Hepatocyte (in vitro differentiated cells): ENCODE measurements at places on chromosomes 5 and 9.

GRCh38 chr5:98187945-98188344 lies 585.5 kb upstream of the RGMB start:
- no peak for DNase-seq

- no peak for DNase-seq
Measured at GRCh38 chr5:147559749-147560148, 49.9 kb upstream of the DPYSL3 start.

- DNase-seq = peak; percentile 30
Measured at GRCh38 chr5:123371575-123372179, 51.5 kb downstream of the CEP120 start.

GRCh38 chr5:53490747-53491146 lies 10.3 kb downstream of the FST start:
- DNase-seq = no peak

DNA sequence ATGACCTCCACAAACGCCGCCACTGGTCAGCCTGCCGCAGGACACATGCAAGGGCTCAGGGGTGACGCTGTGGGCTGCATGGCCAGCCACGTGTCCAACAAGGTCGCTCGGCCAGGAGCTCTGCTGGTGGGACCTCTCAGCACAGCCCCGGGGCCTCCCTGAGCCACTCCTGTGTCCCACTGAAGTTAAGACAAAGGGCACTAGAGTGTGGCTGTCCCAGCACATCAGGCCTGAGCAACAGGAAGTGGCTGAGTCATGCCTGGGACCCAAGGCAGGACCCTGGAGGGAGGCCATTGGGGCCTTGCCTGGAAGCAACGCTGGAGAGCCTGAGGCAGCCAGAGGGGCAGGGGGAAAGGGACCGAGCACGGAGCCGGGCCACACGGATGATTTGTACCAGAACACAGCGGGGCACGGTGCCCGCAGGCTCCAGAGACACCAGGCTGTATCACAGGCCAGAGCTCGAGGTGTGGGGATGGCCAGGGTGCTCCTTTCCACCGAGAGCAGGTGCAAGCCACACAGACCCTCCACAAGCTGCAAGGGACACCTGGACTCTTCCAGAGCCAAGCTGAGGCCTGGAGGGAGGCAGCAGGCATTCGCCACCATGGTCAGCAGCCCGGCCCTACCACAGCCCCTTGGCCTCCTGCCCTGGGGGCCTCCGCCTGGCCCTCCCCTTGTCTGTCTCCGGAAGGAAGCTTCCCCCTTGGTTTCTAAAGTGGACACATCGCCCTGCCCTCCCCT lies 6.5 kb upstream of the TMEM210 start:
- no peak for DNase-seq

GRCh38 chr9:126122901-126123616 lies 203.6 kb upstream of the MVB12B start:
- DNase-seq = peak; percentile 1

- peak; percentile 16 for DNase-seq
Measured at GRCh38 chr5:91026466-91026865, 356.7 kb downstream of the ARRDC3 start.

- no peak for DNase-seq
Measured at GRCh38 chr5:180283026-180283615, 8.8 kb downstream of the MAPK9 start.

GRCh38 chr9:127935765-127936221 lies 1.9 kb downstream of the DPM2 start:
- DNase-seq = no peak

DNA sequence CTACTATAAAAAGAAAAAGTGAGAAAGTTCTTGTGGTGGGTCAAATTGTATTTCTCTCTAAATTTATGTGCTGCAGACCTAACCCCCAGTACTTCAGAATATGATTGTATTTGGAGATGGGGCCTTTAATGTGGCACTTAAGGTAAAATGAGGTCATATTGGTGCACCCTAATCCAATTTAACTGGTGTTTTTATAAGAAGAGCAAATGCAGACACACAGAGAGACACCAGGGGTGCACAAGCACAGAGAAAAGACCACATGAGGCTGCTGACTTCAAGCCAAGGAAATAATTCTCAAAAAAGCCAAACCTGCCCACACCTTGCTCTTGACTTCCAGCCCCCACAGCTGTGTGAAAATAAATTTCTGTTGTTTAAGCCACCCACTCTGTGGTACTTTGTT lies 80.2 kb upstream of the HTR4 start:
- no peak for DNase-seq

GRCh38 chr5:160044967-160045366 lies 36.0 kb downstream of the TTC1 start:
- no peak for DNase-seq

DNA sequence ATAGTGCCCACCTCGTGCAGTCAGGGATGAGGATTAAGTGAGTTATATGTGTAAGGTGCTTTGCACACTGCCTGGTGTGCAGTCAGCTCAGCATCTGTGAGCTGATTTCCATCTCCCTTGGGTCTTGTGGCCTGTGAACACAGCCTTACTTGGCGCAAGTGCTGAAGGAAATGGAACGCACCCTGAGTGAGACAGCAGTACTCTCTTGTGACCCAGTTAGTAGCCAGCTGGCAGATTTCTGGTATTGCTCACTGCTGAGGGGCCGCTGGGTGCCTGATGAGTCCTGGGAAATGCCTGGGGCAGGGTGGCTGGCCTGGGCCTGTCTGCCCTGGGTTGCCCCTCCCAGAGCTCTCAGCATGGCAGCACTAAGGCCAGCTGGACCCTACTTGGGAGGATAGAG lies 90.9 kb upstream of the BOD1 start:
- no peak for DNase-seq

DNA sequence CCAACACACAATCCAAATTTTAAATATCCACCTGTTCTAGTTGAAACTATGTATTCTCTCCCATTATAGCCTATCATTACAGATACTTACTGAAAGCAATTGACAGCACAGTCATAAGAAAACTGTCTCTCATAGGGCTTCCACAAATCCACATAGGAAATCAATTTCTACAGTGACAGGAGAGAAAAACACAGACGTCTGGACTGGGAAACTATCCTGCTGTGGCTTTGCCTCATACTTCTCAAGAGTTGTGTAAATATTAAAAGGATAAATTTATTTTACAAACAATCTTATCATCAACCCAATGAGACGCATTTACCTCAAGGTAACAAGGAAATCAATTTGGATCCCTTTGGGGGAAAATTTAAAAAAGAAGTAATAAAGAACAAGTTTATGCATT lies 517.5 kb downstream of the EFNA5 start:
- DNase-seq = no peak

DNA sequence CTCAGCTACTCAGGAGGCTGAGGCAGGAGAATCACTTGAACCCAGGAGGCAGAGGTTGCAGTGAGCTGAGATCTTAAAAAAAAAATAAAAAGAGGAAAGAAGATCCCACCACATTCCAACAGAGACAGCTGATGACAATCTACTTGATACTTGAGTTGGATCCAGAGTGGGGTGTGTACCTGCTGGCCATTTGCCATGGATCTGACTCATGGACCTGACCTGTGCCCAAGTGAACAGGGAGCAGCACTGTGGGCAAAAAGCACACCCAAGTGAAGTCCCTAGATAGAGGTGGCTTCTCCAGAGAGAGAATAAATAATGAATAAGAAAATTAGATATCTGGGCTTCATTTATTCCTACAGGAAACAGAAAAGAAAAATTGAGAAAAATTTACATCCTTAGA lies 81.2 kb upstream of the MIER3 start:
- peak; percentile 24 for DNase-seq

GRCh38 chr5:151348789-151349188 lies 1.4 kb upstream of the SLC36A2 start:
- DNase-seq = no peak

- no peak for DNase-seq
Measured at GRCh38 chr9:115263371-115264075, 145.6 kb upstream of the TNC start.

DNA sequence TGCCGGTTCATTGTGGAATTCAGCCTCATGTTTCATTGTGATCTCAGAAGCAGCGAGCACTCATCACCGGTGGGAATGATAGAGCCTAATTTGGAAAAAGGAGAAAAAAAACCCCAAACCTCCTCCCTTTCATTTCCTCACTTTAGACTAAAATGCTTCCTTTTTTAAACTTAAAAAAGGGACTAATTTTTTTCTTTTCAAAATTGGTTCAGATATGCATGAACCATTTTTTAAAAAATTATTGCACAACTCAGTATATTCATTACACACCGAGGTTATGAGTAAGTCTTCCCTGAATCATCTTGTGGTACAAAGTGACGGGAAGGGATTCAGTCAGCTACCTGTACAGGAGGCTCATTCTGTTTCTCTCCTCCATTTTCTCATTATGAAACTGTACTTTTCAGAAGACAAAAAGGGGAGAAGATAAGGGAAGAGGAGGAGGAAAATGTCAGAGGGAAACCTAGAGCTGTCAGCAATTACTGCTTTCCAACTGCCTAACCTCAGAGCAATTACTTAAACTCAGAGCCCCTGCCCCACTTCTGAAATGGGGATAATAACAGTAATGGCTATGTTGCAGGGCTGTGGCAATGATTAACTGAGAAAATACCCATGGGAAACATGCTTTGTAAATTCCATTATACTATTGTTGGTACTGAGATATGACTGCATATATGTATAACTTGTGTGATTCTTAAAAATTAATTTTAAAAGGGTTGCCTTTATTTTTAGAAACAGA lies 24.0 kb downstream of the GALNT10 start:
- DNase-seq = no peak

GRCh38 chr9:104780796-104781395 lies 17.0 kb downstream of the NIPSNAP3B start:
- no peak for DNase-seq

DNA sequence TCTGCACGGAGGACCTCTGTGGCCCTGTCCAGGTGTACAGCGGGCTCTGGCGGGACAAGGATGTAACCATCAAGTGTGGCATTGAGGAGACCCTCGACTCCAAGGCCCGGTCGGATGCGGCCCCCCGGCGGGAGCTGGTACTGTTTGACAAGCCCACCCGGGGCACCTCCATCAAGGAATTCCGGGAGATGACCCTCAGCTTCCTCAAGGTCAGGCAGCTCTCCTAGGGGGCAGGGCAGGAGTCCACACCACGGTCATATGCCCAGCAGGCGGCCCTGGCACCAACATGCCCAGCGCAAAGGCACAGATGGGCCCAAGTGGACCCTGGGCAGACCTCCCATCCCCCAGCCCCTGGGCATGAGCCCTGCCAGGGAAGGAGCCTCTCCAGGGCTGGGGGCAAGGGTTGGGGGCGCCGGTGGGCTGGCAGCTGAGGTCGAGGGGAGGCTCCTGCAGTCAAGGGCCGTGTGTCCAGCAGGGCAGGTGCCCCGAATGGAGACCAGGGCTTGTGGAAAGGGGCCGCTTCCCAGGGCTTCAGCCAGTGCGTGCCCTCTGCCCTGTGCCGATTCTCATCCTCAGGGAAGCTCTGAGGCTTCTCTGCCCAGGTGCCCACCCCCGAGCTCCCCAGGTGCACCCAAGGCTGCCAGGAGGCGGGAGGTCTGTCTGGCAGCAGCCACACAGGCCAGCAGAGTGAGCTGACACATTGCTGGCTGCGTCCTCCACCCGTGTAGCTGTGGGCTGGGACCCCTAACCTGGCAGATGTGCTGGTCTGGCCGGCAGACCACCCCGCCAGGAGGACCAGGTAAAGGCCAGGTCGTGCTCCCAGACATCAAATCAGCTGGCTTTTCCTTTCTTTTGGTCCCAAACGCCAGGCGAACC lies 10.0 kb downstream of the DIPK1B start:
- DNase-seq = no peak

DNA sequence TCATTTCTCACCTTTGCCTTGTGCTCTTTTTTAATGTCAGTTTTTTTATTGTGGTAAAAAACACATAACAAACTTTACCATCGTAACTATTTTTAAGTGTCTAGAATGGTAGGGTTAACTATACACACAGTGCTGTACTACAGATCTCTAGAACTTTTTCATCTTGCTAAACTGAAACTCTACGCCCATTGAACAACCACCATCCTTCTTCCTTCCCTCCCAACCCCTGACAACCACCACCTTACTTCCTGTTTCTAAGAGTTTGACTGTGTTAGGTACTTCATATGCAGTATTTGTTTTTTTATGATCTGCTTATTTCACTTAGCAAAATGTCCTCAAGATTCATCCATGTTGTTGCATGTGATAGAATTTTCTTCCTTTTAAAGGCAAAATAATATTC lies 54.9 kb downstream of the PSAT1 start:
- DNase-seq = no peak
